Activated T-helper 1 cell treated with anti-CD3 and anti-CD28 coated beads, Interleukin-2, amount 50 U/mL, for 16 hours (primary cell): ENCODE measurements at places on chromosomes 6 and 20.

- no peak for DNase-seq
Observed at GRCh38 chr20:9140162-9140760, 71.4 kb downstream of the PLCB4 start.

DNA sequence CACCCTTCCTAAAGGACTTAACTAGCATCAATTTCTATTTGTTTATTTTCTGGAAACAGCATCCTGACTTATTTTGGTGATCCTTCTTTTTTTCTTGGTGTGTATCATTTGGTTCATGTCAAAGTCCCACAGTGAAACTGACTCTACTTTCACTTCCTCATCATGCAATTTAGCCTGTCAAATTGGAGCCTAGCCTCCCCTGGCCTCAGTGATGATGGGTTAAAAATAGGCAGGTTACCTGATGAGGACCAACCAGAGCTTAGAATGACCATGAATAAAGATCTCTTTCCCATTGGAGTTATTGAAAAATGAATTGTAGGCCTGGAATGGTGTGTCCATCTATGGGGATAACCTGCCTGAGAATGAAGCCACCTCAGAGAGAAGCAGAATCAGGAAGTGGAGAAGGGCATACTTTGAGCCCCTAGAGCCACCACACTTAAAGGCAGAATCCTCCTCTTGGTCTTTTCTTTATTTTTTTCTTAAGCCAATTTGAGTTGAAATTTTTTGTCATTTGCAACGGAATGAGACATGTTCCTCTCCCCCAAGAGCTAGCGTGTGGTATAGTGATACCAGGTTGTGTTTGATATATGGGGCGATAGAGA, 105.6 kb downstream of the BTBD3 start:
- no peak for DNase-seq

- no peak for DNase-seq
Observed at GRCh38 chr20:1685304-1686052, 27.9 kb upstream of the SIRPG start.

DNA sequence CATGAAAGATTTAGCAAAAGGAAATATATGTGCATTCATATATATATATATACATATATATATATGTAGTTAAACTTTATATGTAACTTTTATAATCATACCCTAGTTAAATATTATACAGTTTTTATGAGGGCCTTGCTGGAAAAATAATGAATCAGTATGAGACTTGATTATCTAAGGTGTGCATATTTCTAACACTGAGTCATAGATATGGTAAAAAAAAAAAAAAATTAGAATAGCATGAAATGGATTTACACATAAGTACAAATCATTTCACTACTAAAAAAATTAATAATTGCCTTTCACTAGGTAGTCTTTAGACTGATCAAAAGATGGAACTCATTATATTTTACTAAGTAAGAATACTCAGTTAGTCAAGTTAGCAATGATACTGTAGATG, 51.3 kb upstream of the DST start:
- DNase-seq = no peak

DNA sequence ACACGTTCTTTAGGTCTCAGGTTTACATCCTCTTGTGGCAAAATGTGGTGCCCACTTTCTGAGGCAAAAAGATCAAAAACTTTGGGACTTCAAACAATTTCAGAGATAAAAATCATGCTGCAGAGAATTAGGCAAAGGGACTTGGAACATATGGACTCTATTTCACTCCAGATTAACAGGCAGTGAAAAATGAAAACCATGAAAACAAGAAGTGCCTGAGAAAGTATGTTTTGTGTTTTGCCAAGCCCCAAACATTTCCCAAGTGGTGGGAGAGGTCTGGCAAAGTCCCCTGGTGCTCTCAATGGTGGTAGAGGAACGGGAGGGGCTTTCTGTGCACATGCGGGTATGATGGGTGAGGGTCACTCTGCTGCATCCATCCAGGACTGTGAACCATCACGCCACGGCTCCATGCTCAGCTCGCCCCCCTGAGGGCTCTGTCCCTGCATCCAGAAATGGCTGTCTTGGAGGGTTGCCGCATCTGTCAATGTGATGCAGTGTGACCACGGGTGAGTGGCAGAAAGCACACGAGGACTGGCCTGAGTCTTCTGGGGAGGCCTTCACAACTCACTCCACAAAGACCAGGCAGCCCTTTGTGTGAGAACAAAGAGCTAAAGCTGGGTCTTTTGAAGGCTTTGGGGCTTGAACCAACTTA, 43.2 kb upstream of the TBC1D7 start:
- no peak for DNase-seq

DNA sequence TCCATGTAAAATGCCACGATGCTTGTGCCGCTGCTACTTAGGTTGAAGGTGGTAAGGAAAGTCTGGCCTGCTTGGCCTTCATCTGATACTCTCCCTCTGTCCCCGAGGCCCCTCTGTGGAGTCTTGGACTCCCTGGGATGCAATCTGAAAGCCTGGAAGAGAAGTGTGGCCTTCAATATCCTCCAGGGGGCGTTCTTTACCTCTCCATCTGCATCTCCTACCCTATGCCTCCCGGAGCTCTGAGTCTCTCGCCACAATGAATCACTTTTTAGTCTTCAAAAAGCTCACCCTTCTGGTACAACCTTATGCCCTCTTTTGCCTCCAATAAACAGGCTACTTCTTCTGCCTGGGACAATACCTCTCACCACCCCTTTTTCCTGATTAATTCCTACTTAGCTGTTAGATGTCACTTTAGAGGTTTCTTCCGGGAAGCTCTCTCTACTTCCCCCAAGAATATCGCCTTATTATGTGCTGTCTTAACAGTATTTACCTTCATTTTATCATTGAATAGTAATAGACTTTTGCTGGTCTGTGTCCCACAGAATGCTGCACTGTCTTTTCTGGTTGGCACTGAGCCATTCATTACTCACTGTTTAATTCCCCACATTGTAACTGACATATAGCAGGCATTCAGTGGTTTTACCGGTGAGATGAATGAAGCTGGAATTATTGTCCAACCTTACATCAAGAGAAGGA, 13.9 kb upstream of the ATG5 start:
- no peak for DNase-seq

GRCh38 chr6:27375613-27376079, 12.9 kb upstream of the ZNF391 start:
- DNase-seq = no peak

DNA sequence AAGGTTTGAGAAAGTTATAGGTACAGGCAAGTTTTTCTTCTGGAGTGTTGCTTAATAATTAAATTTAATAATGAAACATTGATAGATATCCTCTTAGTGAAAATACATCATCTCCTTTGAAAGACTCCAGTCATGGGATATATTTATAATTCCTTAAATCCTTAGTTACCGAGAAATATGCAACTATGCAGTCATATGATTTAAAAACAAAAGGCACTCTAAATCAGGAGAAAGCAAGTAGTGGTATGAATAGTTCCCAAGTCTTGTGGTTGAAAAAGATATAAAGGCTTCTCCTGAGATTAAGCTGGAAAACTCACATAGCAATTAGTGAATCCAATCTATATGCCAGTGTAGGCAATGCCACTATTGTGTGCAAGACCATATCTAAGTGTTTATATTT, 475.4 kb downstream of the EYS start:
- DNase-seq = no peak

DNA sequence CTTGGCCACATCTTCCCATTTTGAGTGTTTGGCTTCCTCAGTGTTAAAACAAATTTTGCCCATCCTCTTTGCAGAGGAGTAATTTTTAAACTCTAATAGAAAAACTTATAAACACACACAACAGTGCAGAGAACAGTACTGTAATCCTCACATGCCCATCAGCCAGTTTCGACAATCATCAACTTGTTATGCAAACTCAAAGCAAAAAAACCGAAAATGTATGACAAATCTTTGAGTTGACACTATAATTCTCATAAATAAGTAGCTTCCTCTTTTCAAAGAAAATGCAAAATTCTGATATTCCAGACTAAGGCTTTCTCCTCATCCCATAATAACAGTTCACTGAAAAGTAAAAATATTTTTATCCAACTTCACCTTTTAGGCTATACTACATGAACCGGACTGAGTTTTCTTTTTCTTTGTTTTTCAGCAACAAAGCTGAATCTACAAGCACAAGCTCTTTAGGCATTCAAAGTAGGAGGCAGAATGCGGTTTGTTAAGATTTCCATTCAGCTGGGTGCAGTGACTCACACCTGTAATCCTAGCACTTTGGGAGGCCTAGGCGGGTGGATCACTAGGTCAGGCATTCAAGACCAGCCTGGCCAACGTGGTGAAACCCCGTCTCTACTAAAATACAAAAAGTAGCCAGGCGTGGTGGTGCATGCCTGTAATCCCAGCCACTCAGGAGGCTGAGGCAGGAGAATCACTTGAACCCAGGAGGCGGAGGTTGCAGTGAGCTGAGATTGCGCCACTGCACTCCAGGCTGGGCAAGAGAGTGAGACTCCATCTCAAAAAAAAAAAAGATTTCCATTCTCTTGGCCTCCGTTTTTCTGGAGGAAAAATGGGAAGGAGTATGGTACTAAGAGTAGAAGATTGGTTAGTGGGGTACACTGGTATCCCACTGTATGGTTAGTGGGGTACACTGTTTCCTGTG, 74.8 kb downstream of the GCNT2 start:
- DNase-seq = no peak

GRCh38 chr20:19692685-19693119, 65.4 kb upstream of the RIN2 start:
- peak; percentile 2 for DNase-seq

DNA sequence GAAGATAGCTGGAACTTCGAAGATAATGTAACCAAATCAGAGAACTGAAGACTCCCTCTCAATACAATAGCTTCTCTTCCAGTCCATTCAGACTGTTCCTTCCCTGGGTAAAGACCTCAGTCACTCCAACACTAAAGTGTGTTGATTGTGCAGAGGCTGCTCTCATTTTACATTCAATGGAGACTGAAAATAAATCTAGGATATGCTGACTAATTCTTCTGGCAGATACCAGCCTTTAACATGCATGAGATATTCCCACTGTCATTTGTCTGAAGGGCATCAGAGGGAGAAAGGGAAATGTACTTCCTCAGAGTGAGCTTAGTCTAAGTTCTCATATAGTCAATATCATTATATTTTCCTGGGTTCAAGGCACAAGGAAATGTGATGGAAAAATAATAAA, 166.4 kb upstream of the IRAK1BP1 start:
- DNase-seq = no peak

- no peak for DNase-seq
Observed at GRCh38 chr6:15949982-15950381, 178.9 kb upstream of the MYLIP start.

DNA sequence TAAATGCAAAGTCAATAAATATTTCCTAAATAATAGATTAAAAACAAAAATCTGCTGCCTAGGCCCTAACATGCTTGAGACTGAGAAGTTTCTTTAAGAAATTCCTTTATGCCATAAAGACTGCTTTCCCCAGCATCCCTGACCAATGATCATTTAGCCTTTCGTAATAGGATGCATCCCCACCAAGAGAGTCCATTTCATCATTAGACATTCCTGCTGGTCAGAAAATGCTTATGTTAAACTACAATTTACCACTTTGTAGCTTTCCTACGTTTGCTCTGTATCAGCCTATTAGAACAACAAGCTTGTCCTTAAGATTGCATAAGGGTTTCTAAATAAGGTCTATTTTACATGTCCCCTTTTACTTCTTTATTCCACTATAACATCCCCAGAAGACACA, 59.8 kb upstream of the HSF2 start:
- no peak for DNase-seq

DNA sequence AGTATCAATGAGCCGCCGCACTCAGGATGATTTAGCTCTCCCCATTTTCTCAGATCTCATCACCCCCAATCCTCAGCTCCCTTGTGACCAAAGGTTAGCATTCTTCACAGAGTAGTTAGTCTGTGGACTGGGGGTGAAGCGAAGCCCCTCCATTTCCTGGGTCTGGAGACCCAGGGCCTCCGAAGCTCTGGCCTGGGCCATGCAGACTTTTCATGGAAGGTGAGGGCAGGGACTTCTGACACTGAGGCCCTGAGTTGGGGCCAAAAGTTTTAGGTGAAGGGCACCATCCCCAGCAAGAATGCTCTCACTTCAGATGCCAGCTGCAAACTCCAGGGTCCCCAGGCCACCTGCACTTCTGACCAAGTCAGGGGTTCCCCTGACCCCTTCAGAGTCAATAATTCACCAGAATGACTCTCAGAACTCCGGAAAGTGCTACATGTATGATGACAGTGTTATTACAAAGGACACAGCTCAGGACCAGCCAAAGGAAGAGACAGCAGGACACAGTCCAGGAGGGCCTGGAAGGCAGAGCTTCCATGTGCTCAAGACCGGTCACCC, 65.7 kb upstream of the DUSP22 start:
- no peak for DNase-seq

DNA sequence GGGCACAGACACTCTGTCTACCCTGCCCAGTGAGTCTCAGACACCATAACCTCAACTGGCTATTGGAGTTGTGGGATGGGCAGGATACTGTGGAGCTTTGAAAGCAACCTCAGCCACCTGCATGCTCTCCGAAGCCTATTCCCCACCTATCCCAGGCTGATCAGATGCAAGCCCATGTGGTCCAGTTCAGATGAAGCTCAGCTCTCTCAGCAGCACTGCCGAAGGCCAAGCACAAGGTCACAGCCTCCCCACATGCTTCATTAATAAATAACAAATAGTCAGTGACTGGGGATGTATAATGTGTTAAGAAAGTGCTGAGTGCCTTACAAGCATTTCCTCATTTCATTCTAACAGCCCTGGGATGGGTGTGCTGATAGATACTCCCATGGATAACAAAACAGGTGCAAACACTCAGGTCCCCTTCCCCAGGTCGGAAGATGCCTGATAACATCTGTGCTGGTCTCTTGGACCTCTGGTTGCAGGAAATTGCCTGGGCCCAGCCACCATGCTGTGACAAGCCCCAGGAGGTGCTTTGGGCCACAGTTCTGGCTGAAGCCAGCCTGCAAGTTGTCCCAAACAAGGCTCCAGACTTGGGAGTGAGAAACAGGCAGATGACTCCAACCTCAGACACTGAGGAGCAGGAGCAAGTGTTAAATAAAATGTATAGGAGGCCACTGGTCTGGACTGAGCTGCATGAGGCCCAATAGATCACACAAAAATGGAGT, 3.7 kb downstream of the ACSS1 start:
- DNase-seq = no peak

GRCh38 chr6:24357336-24358218, at the start of gene DCDC2:
Gene DCDC2 (minus strand): TSS chr6:24358059. CDS start chr6:24357750, 309 bp downstream.
- DNase-seq = peak; percentile 9

DNA sequence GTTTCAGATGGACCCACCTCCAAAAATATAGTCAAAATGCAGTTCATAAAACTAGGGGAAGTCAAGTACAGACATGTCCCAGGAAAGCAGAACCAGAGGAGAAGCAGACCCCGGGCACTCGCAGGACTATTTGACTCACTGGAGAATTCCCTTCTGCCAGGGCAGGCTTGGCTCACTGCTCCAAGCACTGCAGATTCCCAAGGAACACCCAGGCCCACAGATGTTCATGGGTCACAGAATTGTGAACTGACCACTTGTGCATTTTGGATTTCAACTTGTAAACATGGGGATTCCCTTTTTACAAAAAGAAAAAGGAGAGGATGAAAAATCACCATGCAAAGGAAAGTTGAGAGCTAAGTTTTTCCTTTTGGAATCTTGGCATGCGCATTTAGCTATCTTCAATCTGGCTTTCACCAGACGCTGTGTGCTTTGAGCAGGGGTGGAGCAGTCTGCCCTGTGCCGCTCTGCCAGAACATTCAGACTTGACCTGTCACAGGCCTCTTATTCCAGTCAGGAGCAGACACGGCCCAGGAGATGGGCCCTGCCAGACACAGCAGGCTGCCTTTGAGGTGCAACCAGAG, 237.5 kb upstream of the TAB2 start:
- DNase-seq = no peak
